ENCODE measurements at places on chromosomes 4 and X.

GRCh38 chrX:40108959-40109287 is 11.2 kb upstream of the BCOR start:
- no peak for DNase-seq

- DNase-seq: no peak
Observed at GRCh38 chrX:109782994-109783700, 50.1 kb upstream of the ACSL4 start.

DNA sequence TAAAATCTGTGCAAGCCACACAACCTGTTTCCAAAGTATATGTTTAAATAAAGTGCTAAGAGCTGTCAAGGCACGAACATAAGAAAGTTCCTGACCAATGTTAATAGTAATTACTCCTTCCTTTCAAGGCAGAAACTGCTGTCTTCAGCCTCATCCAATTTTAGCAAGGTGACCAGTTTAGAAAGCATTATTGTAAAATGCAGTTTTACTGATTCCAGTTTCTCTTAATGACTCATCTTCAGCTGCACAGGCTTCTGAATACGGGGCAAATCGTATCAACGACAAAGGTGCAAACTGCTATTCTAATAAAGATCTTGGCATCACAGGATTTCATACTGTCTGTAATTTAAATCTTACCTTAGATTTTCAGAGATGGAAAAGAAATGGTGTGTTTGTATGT is 87.5 kb downstream of the PPP3CA start:
- no peak for DNase-seq

DNA sequence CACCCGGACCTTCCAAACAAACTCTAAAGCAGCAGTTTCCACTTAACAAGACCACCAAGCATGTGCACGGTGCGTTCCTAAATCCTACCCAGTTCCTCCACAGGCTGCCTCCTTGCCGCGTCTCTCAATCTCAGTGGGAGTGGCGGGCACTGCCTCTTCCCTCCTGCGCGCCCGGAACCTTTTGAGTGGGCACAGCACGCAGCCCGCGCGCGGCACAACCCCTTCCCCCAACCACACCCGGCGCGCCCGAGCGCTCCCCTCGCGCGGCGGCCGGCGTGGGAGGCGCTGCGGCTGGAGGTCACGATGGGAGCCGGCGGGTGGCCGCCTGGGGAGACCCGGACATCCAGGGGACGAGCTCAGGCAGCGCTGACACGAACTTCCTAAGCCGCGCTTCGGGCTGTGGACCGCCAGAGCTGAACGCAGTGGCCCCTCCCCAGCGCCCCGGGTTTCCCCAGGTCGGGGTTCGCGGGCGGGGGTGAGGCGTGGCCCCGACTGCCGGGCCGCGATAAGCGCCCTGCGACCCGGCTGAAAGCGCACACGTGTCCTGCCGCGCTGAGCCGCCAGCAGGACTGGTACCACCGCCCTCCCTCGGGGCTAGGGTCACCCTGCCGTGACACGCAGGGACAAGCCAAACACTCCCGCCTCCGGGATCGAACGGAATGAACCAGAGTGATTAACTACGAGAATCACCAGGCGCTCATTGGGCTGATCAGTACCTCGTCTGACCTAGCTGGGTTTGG is at the start of gene ABCG2:
TSS of gene ABCG2 (minus strand) at position 151 of the 740 bp plus-strand sequence. CDS start 18,644 bp downstream, outside the sequence.
- no peak for DNase-seq

DNA sequence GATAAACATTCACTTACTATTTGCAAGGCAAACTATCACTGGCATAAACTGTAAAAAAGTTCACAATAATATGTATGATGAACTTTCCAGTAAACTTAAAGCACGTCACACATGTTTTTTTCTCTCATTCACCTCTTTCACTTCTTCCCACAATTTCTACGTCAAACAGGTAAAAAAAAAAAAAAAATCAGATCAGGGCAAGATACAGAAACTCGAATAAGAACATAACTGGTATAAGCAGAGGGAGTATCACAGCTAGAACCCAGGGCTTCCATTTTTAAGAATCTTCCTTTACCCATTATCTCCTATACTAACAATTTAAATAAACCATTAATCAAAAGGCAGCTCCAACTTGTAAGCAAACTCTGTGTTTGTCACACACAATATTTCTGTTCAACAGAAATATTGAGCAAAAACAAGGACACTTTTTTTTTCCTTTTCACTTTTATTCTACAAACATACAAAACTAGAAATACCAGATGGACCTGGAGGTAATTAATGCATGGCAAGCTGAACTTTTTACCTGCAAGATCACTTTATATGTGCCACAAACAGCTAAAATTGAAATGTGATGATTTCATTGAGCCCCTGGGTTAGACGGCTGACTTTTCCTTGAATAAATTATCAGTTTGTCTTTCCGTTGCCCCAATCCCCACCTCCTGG is 47.5 kb upstream of the NSUN7 start:
- DNase-seq: no peak

GRCh38 chr4:128225148-128225547 is 62.5 kb downstream of the PGRMC2 start:
- no peak for DNase-seq

DNA sequence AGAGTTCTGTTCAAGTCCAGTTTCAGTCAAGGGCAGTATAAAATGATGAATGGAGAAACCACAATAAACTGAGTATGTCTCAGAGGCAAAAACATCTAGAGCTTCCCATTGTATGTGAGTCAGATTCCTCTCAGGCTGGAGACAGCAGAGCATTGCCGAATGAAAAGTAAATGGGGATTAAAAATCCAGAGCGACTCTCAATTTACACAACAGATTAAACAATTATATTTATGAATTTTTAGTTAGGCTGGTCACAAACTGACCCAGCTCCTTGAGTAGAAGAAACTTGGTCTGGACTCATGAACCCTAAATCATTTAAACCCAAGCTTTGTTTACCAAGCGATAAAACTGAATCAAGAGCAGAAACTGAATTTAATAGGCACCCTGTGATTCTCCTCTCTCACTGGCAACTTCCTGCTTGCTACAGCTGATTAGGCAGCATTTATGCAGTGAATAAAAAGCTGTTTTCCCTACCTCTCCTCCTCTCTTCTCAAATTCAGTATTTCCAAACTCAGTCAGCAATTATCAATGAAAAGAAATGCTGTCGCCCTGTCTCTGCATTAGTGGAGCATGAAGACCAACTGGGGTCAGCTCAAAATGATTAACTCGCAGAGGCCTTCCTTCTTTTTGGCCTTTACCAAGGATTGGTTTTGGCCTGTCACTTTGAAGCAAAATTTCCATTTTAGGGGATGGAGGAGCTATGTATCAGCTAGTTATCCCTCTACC is 568.0 kb downstream of the PDHA2 start:
- no peak for DNase-seq

DNA sequence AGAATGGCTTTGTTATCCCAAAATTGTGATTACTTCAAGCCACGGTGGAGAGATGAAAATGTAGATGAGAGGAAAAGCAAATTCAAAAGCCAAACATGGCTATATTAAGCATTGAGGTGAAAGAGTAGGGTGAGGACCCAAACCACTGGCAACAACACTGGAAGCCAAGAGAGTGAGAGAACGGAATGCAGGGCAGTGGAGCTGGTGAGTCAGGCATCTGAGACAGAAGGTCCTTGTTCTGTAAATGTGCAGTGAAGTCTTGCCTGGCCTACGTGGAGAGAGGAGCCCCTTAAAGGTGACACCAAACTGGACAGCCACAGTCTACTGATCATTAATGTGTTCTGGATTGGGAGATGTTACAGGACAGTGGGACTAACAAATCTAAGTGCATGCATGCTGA is 22.8 kb upstream of the SEC24B start:
- no peak for DNase-seq

GRCh38 chr4:30726090-30726675 is 6.0 kb downstream of the PCDH7 start:
- DNase-seq: no peak

- no peak for DNase-seq
Observed at GRCh38 chr4:159837071-159837470, 734.2 kb downstream of the RAPGEF2 start.

GRCh38 chr4:130808492-130808891 is 1712.5 kb downstream of the C4orf33 start:
- no peak for DNase-seq

DNA sequence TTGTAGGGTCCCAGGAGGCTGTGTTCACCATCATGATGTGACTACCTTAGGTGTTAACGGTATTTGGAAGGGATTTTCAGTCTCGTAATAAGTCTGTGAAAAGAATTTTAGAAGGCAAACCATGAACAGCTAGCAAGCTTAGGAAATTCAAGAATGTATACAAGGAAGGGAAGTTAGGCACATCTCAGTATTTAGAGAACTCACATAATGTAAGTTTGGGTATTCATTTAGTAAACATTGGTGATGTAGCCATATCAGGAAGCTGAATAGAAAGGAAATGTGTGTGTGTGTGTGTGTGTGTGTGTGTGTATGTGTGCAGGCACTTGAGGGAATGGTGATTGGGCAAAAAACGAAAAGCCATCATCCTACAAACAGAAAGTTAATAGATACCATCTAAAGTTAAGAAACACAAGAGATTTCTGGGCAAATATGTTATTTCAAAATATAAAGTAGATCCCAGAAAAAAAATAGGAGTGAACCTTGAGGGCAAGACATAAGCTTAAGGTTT is 34.7 kb upstream of the PRKX start:
- no peak for DNase-seq

DNA sequence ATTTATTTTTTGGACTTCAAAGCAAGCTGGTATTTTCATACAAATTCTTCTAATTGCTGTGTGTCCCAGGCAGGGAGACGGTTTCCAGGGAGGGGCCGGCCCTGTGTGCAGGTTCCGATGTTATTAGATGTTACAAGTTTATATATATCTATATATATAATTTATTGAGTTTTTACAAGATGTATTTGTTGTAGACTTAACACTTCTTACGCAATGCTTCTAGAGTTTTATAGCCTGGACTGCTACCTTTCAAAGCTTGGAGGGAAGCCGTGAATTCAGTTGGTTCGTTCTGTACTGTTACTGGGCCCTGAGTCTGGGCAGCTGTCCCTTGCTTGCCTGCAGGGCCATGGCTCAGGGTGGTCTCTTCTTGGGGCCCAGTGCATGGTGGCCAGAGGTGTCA is 15.3 kb downstream of the FGFR3 start:
- no peak for DNase-seq
